Endothelial cell of umbilical vein (primary cell): ENCODE measurements at places on chromosomes 2 and 18. TPM values are rescaled to one million over a fixed set of nuclear protein-coding genes. Genes with fewer than 3 reads are reported as not detected.

GRCh38 chr2:147449323-147449991 is 395.4 kb upstream of the ACVR2A start:
- DNase-seq, result no peak

DNA sequence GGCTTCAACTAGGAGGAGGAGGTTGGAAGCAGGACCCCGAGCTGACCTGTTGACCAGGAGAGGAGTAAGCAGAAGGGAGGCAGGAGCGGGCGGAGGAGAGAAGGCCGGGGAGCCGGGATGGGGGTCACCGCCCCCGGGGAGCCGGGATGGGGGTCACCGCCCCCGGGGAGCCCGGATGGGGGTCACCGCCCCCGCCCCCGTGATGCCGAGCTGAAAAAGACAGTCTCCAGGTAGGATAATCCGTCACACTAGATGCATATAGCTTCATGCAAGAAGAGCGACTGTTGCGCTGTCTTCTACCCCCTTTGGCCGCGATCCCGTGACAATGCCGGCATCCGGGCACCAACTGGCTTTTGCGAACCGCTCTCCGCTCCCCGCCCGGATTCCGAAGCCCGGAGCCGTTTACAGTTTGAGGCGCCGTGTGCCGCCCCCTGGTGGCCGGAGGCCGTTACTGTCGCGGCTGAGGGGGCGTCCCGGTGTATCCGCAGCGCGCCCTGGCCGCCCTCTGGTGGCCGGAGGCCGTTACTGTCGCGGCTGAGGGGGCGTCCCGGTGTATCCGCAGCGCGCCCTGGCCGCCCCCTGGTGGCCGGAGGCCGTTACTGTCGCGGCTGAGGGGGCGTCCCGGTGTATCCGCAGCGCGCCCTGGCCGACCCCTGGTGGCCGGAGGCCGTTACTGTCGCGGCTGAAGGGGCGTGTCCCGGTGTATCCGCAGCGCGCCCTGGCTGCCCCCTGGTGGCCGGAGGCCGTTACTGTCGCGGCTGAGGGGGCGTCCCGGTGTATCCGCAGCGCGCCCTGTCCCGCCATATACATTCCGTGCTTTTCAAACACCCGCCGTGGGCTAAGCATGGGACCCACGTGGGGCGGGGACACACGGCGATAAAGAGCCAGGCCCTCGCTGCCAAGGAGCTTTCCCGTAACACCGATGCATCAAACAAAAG is 89.6 kb downstream of the ACTR3 start:
- no peak for DNase-seq

DNA sequence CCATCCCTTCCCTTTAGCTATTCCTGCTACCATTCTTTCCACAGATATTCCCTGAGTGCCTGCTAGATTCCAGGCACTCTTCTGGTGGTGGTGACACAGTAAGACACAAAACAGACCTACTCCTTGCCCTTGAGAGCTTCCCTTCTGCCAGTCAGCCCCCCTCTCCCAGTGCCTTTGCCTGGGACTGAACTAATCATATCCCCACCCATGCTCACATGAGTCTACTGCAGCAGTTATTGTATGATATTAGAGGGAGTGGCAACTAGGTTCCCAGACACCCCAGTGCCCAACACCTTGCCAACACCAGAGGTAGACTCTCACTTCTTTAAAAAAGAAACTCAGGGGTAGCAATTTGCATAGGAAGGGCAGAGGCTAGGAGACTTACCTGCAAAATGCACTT is 7.2 kb upstream of the LBH start:
- no peak for DNase-seq

DNA sequence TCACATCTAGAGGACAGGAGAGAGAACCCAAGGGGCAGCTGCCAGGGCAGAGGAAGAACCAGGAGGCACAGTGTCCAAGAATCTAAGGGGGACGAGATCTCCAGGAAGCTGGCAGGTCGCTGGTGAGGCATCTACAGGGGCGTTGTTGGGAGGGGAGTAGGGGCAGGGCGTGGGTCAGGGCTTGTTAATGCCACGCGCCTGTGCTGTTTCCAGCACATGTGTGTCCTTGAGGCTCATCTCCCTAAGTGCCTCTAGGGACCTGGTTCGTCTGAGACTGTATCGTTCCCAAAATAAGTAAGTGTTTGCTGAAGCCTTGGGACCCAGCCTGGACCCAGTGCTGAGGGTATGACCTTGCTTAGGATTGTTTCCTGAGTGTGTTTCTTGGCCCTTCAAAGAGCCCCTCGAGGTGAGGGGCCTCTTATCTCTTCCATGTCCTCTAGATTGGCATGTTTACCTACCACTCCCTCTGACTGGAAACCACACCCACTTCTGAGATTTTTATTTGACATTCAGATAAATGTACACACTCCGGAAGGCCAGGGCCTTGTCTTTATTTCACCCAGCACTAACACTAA is 22.2 kb downstream of the HK2 start:
- DNase-seq, result no peak

DNA sequence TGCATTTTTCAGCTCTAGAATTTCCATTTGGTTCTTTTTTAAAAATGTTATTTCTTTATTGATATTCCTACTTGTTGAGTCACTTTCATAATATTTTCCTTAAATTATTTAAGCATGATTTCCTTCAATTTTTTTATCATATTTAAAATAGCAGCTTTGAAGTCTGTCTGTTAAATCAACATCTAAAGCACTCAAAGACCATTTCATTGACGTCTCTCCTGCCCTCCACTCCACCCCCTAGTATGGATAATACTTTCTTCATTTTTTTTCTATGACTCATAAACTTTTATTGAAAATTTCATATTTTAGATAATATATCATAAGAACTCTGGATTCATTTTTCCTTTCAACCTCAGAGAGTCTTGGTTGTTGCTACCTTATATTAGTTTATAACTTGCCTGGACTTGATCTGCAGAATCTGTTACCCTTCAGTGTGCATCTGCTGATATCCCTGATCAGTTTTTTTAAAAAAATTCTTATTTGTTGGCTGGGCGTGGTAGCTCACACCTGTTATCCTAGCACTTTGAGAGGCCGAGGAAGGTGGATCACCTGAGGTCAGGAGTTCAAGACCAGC is 59.0 kb upstream of the ZNF396 start:
- peak; percentile 45 for DNase-seq

GRCh38 chr2:160924936-160925353 is 235.3 kb upstream of the TANK start:
- DNase-seq, result no peak

GRCh38 chr2:196951973-196952372 is 25.5 kb upstream of the PGAP1 start:
- no peak for DNase-seq

GRCh38 chr18:12586956-12587355 is 71.0 kb downstream of the SPIRE1 start:
- no peak for DNase-seq

GRCh38 chr2:160397530-160397865 is 96.1 kb downstream of the RBMS1 start:
- DNase-seq, result no peak

DNA sequence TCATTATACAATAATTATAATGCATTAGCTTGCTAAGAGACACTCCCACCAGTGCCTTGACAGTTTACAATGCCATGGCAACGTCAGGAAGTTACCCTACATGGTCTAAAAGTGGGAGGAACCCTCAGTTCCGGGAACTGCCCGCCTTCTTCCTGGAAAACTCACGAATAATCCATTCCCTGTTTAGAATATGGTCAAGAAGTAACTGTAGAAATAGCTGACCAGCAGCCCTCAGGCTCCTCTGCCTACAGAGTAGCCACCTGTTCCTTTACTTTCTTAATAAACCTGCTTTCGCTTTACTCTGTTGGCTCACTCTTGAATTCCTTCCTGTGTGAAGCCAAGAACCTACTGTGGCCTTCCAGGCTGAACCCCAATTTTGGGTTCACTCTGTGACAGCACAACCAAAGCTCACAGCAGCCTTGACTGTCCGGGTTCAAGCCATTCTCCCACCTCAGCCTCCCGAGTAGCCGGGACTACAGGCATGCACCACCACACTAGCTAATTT is 20.0 kb upstream of the PTPN2 start:
- DNase-seq, result no peak

DNA sequence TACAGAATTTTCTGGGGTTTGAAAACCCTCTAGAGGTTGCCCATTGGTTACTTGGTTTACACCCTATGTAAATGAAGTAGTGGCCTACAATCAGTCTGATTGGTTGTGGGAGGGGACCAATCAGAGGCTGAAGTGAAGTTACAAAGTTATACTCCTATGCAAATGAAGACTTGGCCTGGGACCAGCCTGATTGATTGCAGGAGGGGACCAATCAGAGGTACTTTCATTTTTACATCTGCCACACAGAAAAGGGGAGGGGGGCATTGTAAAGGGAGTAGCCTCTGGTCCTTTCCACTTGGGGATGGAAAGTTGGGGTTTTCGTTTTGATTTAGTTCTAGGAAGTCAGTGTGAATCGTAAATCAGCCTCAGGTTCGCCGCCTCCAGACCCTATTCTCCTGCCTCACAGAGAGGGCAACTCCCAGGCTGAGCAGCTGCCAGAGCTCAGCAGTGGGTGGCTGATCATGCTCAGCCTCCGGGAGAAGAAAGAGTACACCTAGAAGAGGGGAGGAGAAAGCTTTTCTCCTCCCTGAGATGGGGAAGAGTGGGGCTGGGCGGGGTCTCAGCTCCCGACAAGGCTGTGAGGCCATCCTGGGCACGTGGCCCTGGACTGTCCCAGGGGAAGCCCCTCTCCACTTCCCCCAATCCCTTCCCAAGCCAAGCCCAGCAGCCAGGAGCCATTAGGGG is 372.5 kb downstream of the GALR1 start:
- DNase-seq, result no peak

CCDC74B gene
- total RNA-seq, result 1.6 and 4.8 TPM in 2 replicates

GRCh38 chr2:168633895-168634294 is 168.5 kb upstream of the NOSTRIN start:
- DNase-seq, result no peak

- DNase-seq, result peak; percentile 70
Observed at GRCh38 chr18:48827291-48828193, 123.2 kb downstream of the SMAD7 start.

GRCh38 chr2:159616286-159616701 is at the start of gene BAZ2B:
BAZ2B (minus strand) TSS chr2:159616548; CDS start chr2:159478719, 137,829 bp downstream.
- peak; percentile 88 for DNase-seq
